Hematopoietic multipotent progenitor cell treated with erythropoietin and hydrocortisone succinate and interleukin-3 and kit ligand, for 4 days (in vitro differentiated cells): ENCODE measurements at places on chromosomes 7 and 10.

- no peak for DNase-seq
These were observed 615.0 kb downstream of the SH2D4B start for GRCh38 chr10:81152656-81153055.

DNA sequence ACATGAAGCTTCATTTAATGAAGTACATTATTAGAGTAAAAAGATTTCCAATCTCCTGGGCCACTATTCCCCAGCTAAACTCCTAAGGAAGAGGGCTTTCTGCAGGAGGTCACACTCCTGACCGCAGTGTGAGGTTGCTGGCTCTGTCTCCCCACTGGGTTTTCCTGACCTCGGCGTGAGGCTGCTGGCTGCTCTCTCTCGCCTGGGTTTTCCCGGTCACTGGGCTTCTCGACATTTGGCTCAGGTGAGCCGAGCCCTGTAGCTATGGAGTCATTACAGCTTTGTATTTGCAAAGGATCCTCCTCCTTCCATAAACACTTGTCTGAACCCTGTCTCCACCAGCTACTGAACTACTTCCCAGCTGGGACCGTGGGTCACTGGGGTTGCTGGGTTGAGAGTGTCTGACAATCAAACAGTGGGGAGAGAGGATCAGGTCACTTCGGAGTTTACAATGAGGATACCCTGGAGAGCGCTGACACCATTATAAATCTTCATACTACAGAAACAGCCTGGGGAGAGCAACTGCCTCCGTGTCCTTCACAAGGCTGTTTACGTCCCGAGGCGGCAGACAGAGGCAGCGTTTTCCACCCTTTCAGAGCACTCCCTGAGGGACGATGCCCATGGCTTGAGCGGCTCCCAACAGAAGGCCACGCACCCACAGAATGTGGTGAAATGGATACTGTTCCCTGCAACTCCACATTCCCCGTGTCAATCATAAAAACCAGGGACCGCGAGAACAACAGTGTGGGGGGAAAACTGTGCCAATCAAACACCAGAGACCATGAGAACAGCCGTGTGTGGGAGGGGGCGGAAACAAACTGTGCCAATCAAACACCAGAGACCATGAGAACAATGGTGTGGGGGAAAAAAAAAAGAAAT lies 226.2 kb downstream of the ZMYND11 start:
- no peak for DNase-seq

- DNase-seq: no peak
These were observed 665.3 kb downstream of the TNS3 start for GRCh38 chr7:46916581-46916980.

GRCh38 chr7:43747328-43748105 lies 11.0 kb upstream of the BLVRA start:
- DNase-seq: no peak

DNA sequence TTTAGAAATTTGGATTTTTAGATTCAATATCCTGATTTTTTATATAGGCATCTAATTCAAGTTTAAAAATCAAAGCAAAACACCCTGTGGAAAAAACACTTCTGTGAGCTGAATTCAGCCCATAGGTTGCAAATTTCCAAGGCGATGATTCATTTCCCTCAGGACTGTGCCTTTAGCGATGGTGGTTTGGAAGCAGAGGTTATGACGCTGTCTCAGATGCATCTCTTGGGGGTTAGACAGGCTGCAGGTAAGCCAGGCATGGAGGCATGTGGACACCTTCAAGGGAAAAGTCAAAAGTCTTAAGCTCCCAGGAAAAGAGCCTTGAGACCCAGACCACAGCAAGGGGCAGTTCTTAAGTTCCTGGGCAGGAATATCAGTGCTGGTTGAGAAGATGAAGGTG lies 9.5 kb upstream of the FRA10AC1 start:
- no peak for DNase-seq

GRCh38 chr7:99679400-99680191 lies at the start of gene CYP3A5:
Gene CYP3A5, minus strand, starts transcription at chr7:99679996. Its CDS starts 100 bp downstream, at chr7:99679896.
- DNase-seq: no peak

GRCh38 chr7:117325836-117326235 lies 3.0 kb upstream of the WNT2 start:
- DNase-seq: no peak

DNA sequence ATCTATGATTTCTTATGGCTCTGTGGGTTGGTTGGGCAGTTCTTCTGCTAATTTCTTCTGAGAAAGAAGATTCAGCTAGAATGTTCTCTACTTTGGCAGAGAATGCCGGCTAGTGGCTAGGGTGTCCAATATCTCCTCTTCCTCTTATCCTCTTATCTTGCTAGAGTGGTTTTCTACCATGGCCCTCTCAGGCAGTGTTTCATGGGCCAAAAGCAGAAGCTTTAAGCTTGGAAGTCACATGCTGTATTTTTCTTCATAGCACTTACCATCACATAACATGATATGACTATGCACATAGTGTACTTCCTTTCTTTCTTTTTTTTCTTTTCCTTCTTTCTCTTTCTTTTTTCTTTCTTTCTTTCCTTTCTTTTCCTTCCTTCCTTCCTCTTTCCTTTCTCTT lies 140.0 kb downstream of the ITGB8 start:
- peak; percentile 93 for DNase-seq

DNA sequence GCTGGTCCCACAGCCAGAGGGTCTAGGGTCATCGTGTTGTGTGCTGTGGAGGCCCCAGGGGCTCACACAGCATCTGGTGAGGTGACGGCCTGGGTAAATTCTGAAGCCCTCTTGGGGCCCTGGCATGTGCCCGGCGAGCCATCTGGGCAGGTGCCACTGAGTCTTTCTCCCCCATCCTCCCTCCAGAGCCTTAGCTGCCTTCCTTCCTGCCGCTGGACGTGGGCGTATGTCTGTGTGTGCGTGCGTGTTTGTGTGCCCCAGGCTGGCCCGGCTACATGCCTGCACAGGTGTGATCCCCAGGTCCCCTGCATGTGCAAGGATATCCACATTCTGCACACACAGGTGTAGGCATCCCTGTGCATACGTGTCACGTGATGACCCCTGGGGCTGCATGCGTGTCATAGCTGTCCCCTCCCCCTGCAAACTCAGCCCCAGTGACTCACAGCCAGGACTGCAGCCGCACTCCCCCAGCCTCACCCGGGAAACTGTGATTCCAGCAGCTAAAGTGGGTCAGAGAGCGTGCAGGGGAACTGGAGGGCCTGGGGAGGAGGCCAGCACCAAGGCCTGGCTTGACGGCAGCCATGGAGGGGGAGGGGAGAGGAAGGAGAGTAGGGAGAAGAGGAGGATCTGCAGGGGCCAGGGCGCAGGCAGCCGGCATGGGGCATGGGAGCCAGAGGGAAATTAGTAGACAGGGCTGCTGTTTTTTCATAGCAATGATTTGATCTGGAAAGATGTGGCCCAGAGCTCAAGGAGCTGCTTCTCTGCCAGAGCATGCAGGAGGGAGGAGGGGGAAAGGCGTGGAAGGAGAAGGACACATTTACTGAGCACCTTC lies 46.4 kb downstream of the ELFN1 start:
- DNase-seq: no peak
